ENCODE measurements at places on chromosomes 7 and 10.

- DNase-seq = no peak
Observed at GRCh38 chr7:122518488-122518887, 180.4 kb downstream of the RNF133 start.

DNA sequence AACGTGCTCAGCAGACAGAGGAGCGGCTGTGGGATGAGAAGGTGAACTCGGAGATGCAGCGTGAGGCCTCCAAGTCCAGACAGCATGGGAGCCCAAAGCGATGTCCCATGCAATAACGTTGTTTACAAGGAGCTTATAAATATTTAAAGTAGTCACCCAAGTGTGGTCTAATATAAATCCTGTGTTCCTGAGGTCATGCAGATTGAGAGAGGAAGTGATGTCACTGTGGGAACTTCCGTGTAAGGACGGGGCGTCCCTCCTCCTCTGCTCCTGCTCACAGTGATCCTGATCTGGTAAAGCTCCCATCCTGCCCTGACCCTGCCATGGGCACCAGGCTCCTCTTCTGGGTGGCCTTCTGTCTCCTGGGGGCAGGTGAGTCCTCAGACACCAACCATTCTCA, 94.7 kb upstream of the PRSS58 start:
- no peak for DNase-seq

GRCh38 chr10:17409170-17409733, 45.1 kb downstream of the ST8SIA6 start:
- no peak for DNase-seq

DNA sequence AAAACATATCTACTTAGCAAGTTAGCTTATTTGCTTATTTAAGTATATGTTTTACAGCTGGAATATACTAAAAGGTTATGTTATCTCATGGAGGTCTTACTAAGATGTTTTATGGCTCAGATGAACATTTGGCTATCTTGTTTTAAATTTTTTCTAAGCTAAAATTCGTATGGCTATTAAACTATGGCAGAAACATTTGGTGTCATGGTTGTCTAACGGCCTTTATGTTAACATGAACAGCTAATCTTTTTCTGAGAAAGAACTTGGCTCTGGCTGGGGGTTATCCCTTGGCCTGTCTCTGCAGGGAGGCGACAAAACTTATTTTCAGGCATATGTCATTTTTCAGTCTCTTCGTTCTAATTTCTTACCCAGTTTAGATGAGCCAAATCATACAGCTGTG, 101.5 kb upstream of the MTPN start:
- no peak for DNase-seq

DNA sequence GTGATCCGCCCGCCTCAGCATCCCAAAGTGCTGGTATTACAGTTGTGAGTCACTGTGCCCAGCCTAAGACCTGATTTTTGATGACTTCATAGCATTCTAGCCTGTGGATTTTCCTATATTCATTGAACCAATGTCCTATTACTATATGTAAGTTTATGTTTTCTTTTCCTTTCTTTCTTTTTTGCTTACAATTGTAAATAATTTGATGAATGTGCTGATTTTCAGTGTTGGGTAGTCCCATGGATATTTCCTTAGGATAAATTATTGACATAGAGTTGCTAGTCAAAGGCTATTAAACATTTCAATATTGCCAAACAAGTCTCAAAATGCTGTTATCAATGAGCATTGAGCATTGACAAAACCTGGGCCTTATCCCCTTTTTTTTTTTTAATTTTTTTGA, 9.9 kb upstream of the PHYH start:
- DNase-seq = no peak

- DNase-seq = no peak
Observed at GRCh38 chr7:48637382-48637781, 287.0 kb upstream of the CDC14C start.

DNA sequence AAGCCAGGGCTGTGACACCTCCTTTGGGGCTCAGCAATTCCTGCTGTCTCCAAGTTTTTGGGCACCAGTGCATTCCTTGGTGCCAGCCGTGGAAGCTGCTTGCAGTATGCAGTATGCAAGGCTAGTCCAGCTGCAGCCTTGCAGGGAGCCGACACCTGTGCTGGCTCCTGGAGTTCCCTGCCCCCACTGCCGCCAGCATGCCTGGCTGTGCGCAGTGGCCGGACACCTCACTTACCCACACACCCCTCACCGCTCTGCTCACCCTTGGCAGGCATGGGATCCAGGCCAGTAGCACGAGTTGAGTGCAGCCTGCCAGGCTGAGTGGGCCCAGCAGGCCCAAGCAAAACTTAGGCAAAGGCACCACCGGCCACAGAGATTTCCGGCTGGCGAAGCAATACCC, 77.4 kb downstream of the SAMD9 start:
- no peak for DNase-seq

DNA sequence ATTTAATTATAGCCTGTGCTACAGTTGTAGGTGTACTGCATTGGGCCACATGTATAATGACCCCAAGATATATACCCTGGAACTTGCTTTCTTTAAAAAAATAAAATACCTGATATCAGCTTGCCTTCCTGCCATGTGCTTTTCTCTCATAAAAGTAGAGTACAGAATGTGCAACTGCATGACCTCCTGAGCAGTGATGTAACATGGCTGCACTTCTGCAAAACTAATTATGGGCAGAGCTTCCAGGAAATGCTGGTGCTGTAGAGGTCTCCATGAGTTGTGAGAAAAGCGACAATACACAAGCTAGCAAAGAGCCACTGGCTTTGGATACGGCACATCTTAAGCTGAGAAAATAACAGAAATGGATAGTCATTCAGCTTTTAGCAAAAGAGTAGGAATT, 6.5 kb upstream of the ERLIN1 start:
- no peak for DNase-seq

GRCh38 chr7:25392588-25393338, 164.5 kb upstream of the NPVF start:
- DNase-seq = no peak

DNA sequence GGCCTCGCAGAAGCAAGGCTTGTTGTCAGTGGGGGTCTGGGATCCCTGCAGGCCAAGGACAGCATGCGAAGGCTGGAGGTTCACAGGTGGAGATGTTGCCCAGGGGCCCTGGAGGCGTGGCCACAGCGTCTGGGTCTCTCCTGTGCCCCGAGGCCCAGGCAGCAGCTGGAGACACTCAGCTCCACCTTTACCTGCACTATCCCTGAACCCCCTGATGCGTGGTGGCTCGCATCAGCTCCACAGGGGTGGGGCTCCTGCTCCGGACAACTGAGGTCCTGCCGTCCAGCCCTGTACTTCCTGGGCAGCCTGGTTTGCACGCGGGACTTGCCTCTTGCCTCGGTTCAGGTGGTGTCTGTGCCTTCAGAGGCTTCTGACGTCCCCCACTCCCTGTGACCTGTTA, 54.6 kb upstream of the ZNF32 start:
- no peak for DNase-seq

DNA sequence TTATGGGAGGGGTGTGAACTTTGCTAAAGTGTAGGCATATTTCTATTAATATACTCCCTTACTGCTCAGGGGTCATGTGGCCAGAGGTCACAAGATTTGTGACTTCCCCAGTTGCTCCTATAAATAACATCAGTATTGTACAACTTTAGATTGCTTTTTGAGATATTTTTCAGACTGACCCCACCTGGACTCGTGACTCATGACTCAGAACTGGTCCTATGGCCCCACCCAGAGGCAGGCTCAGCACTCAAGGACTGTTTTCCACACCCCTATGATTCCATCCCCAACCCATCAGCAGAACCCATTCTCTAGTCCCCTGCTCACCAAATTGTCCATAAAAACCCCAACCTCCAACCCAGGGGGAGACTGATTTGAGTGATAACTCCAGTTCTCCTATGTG, 2.7 kb upstream of the CUL2 start:
- no peak for DNase-seq

Data from HFF-Myc (cell line).